ENCODE measurements at places on chromosomes 13 and 19.

- no peak for DNase-seq
These were observed 236.4 kb upstream of the SGCG start for GRCh38 chr13:22944378-22944777.

DNA sequence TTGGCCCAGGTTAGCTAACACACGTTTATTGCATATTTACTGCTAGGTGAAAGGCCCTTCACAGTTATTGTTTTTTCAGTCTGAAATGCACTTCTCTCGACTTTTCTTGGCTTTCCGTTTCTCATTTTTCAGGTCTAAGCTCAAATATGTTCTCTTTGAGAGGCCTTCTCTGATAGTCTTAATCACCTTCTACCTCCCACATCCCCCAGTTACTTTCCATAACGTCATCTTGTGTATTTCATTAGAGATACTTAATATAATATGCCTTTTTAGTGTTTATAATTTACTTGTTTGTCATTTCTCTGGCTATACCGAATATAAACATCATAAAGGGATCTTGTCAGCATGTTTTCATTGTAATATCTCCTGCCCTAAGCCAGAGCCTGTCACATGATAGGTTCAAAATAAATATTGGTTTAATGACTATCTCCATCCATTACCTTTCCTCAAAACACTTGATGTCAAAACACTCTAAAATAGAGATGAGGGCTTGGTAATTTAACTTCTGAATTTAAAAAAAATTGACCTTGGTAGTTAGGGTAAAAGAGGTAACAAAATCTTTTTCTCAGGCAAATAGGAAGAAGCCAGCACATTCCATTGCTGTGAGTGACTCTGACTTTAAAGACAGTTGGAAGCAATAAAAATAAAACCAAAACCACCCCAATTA lies 168.6 kb upstream of the RFC3 start:
- no peak for DNase-seq

- no peak for DNase-seq
These were observed 19.9 kb downstream of the UHRF1 start for GRCh38 chr19:4929186-4929585.

GRCh38 chr13:40189426-40189825 lies 477.0 kb downstream of the FOXO1 start:
- no peak for DNase-seq

DNA sequence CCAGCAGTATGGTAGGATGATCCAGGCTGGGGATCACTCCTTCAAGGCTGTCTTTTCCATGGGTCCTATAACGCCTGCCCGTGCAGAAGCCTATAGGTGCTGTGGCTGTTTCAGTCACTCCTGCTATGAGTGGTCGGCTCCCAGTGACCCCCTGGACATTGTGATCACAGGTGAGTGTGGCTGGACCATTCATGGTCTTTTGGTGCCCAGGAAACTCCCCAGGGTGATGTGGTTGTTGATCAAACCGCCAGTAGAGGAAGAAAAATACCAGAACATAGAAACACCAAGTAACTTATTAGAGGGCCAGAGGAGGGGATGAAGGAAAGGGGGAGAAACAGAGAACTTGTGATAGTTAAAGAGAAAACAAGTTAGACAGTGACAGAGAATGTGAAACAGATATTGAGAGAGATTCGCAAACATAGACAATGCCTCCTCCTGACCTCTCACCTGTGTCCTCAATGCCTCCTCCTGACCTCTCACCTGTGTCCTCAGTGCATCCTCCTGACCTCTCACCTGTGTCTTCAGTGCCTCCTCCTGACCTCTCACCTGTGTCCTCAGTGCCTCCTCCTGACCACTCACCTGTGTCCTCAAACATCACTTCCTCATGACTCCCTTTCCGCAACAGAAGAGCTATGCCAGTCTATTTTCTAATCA lies 19.4 kb downstream of the LAIR2 start:
- DNase-seq = no peak

- DNase-seq = no peak
These were observed at the start of gene FPR3 for GRCh38 chr19:51794885-51795490. FPR3 (plus strand) TSS chr19:51795157; CDS start chr19:51823749, 28,592 bp downstream.

Measured in hypothalamus (tissue), 51 donors.